Suppressor macrophage treated with lipopolysaccharide for 4 hours (primary cell): ENCODE measurements at places on chromosomes 1 and 21.

GRCh38 chr1:46425726-46426125, 31.6 kb downstream of the FAAH start:
- DNase-seq = no peak

- no peak for DNase-seq
Measured at GRCh38 chr1:40640314-40641076, 25.0 kb downstream of the RIMS3 start.

DNA sequence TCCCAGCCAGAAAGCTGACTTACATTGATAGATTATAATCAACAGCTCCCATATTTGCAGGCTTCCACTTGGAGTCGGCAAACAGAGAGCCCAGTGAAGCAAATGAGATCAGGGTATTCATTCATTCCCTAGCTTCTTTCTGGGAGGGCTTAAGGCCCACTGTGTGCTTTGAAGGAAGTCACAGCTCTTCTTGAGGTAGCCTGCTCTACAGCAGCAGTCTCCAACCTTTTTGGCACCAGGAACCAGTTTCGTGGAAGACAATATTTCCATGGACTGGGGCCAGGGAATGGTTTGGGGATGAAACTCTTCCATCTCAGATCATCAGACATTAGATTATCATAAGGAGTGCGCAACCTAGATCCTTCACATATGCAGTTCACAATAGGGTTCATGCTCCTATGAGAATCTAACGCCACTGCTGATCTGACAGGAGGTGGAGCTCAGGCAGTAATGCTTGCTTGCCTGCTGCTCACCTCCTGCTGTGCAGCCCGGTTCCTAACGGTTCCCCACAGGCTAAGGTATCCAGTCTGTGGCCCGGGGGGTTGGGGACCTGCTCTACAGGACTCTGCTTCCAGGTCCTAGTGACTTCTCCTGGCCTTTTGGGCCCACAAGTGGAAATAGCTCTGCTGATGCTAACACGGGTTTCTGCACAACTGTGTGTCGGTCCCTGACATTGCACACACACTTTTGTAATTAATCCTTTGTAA, 13.7 kb upstream of the ADAM30 start:
- DNase-seq = no peak

- DNase-seq = no peak
Measured at GRCh38 chr21:37430184-37430821, 63.7 kb downstream of the DYRK1A start.

- DNase-seq = no peak
Measured at GRCh38 chr1:10765734-10766478, 30.5 kb downstream of the CASZ1 start.
